ENCODE measurements at places on chromosomes 5 and 9. TPM values are rescaled to one million over a fixed set of nuclear protein-coding genes. Genes with fewer than 3 reads are reported as not detected.

DNA sequence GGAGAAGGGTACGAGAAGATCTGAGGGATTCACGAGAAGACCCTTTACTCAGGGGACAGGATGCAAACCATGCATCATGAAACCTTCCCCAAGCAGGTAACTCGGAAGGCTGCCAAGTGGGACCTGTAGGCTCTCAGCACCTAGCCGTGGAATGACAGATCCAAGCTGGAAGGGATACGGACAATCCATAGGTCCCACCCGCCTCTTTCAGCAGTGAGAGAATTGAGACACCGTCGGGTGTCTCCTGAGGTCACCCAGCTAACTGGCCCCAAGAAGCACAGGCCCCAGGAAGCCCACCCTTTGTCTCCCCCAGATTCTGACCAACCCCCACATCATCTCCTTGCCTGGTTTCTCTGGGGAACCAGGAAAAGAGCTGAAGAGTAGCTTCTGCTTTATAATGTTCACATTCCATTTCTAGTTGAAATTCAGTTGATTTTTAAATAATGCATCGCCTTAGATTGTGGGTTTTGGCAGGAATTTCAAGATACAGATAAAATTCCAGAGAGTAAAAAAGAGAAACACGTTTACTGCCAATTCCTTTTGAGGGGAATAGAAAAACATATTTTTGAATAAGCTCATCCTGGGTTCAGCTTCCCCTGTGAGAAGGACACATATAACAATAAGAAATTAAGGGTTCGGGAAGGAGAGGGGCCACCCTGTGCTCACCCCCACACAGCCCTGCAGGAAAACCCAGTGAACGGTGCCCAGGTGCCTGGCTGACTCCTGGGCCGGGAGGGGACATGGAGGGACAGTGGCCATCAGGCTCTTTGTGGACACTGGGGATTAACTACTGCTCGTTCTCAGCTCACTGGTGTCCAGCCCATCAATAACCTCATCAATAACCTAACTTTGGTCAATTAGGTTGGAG is 51.1 kb downstream of the NSUN2 start:
- no peak for DNase-seq

DNA sequence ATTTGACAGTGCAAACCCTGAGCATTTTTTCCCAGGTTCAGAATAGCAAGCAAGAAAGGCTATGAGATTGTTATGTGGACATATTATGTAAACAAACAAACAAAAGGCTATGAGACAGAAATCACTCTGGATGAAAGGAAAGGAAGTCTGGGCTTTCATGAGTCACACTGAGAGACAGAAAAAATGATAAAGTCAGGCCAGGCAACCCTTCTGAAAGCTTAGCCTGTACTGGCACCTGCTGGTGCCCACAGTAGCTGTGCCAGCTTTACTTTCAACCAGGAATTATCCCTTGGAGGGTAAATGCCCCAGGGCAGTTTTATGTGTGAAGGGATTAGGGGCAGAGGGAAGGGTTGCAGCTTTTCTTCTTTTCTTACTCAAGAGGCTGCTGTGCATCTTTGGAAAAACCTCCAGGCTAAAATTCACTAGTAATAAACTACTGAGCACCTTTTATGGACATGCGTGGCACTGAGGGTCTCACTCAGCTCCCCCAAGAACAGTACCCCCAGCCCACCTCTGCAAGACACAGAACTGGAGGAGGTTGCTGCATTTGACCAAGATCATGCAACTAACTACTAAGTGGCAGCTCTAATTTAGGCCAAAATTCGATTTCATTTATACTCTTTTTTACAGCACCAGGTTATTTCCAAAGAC is 41.7 kb downstream of the ACTL7B start:
- DNase-seq = peak; percentile 9

DNA sequence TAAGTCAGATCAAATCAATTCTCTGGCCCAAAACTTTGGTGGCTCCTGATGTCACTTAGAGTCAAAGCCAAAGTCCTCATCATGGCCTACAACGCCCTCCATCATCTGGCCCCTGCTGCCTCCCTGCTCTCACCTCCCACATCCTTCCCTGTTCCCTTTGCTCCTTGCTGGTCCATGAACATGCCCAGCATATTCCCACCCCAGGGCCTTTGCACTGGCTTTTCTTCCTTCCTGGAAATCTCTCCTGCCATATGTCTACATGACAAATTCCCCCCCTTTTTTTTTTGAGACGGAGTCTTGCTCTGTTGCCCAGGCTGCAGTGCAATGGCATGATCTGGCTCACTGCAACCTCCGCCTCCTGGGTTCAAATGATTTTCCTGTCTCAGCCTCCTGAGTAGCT is 11.1 kb upstream of the PSD2 start:
- DNase-seq = no peak

DNA sequence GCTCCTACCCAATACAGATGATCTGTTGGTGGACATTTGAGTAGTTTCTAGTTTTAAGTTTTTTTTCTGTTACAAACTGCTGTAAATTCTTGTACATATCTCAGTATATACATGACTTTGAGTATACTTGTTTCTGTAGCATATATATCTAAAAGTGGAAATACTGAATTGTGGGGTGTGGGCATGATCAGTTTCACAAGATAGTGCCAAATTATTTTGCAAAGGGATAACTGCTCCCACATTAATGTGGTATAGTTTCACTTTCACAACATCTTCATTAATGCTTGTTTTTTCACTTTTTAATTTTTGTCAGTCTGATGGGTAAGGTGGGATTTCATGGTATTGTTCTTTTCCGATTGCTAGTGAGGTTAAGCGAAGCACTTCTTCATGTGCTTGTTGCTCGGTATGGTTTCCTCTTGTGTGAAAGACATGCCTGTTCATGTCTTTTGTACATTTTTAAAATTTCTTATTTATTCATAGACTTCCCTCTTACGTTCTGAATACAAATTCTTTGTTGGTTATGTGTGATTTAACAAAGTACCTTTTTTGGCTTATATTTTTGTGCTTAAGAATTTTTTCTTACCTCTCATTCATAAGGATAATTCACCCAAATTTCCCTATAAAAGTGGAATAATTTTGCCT is 103.5 kb downstream of the CDC42SE2 start:
- no peak for DNase-seq

Gene RLN1
- total RNA-seq = 0.42 TPM

Gene OLFML2A
- total RNA-seq = 7.4 TPM

Gene DMGDH
- not detected for total RNA-seq

Data from H7 (cell line).